GM13976 (cell line): ENCODE measurements at places on chromosomes 5 and 9.

DNA sequence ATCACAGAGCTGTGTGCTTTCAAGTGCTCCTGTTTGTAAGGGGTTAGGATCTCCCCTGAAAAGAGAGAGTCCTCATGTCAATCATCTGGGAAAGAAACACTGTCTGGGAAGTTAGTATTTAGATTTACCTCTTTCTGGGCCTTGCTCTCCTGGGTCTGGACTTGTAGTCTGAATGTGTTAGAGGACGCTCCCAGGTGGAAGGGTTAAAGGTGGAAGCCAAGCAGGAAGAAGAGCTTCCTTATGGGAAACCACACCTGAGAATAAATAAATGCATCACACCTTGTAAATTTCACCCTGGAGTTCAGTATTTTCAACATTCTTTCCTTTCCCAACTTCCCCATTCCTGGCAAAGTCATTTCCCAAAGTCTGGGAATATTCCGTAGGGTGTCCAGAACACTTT lies 1.3 kb downstream of the PLGRKT start:
- no peak for DNase-seq

DNA sequence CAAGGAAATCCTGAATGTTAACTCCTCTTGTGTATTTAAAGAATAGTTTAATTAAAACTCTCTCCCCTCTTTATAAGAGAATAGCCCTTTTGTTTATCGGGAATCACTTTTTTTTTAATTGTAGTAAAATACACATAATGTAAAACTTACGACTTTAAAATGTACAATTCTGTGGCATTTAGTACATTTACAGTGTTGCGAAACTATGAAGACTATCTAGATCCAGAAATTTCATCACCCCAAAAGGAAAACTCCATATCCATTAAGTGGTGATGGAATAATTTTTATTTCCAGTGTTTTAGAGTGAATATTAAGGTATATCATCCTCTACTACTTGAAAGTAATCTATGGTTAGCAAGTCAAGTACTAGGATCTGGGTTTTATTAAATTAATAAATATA lies 36.8 kb downstream of the KDM3B start:
- DNase-seq = no peak

GRCh38 chr5:141947316-141947715 lies 10.7 kb downstream of the PCDH12 start:
- DNase-seq = no peak

DNA sequence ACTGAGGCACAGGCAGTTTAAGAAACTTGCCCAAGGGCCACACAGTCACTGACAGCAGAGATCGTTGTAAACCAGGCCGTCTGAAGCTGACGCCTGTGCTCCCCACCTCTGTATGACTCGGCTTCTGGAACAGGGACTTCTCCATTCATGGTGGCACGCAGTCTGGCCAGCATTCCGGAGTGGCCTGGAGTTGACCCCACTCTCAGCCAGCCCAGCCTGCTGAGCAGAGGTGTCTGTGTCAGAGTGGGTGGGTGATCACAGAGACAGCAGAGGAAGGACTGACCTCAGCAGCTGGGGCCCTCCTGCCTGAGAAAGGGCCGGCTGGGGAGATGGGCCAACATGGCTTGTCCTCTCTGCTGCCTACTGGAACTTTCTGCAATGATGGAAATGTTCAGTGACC lies 12.6 kb downstream of the LRSAM1 start:
- DNase-seq = no peak

- peak; percentile 25 for DNase-seq
These were observed 286.7 kb downstream of the TLE4 start for GRCh38 chr9:79858508-79858907.

DNA sequence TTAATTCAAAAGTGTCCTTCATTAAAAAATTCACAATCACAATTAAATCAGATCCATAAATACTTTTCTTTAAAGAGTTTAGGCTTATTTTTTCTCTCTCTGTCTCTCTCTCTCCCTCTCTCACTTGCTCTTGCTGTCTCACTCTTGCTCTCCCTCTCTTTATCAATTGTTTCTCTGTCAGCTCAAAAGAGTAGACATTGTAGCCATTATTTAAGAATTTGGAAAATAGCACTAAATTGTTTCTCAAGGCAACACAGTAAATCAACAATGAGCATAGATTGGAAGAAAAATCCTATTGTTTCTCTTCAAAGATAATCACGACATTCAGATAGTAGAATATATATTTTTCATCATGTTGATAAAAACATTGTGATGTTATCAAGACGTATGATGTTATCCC lies 1114.0 kb downstream of the PTPRD start:
- DNase-seq = no peak

DNA sequence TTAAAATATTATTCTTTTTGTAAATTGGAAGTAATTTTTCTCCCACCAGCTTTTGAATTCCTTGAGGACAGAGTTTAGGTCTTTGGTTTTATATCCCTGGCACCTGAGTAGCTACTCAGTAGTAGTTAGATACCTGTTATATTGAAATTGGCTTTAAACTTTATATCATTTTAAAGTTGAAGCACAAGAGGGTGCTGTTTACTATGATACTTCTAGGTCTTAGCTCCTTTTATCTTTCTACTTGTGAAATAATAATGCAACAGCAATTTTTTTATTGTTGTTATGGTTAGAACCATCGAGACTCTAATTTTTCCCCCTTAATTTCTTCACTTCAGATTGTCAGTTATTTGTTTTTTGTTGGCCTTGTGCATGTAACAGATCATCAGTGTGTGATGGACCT lies 46.3 kb downstream of the AP3S1 start:
- DNase-seq = no peak

DNA sequence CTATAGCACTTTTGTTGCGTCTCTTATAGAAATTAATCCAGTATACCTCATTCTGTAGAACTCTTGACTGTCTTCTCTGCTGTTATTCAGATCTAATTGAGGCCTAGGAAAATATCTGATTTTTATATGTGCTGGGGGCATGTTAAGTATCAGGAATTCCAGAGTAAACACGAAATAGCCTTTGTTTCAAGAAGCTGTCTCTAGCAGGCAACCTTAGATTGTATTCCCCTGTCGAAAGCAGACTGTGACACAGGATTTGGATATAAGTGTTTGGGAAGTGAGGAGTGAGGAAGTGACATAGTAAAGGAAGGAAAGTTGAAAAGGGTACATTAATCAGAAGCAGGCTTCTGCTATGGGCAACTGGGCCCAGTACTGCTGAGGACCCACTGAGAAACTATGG lies 72.1 kb upstream of the RASA1 start:
- no peak for DNase-seq

DNA sequence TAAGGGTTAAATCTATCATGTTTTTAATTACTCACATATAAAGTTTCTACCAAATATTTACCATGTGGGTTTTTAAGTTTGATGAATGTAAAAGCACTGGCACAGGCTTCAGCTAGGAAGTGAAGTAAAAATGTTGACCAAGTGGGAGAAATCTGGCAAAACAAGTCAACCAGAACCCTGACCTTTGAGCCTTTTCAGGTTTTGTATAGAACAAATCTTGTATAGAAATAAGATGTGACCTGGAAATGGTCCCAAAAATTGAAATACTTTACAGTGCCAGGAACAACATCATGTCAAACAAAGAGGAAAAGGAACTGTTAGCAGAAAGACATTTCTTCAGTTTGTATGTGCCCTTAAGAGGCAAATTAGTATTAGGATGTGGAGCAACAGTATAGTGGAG lies 137.6 kb downstream of the CCDC192 start:
- DNase-seq = no peak

DNA sequence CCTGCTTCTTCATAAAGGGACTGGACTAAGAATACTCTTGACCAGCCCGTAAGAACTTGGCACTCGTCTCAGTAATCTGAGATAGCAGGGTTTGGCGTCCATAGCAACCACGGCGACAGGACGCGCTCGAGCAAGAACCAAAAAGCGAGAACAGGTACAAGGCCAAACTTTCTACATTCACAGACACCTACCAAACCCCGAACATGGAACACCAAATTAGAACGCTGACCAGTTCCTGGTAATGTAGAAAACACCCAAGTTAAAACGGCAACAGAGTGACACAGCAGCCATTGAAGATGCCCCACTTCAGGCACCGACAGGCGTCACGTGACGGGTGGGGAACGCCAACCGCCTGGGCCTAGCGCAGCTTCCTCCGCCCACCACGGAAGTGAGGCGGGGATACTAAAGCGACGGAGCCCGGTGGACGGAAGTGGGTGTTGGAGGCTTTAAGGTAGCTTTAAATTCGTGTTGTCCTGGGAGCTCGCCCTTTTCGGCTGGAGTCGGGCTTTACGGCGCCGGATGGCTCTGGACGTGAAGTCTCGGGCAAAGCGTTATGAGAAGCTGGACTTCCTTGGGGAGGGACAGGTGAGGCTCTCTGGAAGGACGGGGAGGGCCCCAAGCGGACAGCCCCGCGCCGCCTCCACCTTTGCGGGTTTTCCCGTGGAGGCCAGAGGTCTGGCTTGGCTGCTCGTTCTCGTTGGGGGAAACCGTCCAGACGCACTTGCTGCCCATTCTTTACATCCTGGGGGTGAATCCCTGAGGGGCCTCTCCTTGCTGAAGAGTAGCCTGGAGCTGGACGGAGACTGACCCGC lies at the start of gene CDK7:
Gene CDK7 (plus strand): TSS at position 430 of the 812 bp plus-strand sequence. CDS start 90 bp downstream, at position 520.
- peak; percentile 95 for DNase-seq

DNA sequence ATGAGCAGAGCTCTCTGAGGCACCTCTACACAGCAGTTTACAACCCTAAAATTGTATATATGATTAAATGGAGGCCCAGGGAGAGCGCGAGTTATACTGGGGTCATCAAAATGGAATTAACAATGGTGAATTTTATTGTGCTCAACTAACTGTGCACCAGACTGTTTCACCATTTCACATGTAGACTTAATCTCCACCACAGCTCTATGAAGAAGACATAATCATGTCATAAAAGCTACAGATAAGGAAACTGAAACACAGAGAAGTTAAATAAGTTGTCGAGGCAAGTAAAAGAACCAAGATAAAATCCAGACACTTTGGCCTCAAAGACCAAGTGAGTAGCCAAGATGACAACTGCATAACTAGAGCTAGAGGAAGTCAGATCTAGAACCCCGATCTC lies 1.5 kb downstream of the SH3TC2 start:
- DNase-seq = no peak

- no peak for DNase-seq
These were observed 326.6 kb upstream of the NREP start for GRCh38 chr5:112083623-112084022.

- DNase-seq = no peak
These were observed 33.3 kb upstream of the RAD23B start for GRCh38 chr9:107249665-107250285.

DNA sequence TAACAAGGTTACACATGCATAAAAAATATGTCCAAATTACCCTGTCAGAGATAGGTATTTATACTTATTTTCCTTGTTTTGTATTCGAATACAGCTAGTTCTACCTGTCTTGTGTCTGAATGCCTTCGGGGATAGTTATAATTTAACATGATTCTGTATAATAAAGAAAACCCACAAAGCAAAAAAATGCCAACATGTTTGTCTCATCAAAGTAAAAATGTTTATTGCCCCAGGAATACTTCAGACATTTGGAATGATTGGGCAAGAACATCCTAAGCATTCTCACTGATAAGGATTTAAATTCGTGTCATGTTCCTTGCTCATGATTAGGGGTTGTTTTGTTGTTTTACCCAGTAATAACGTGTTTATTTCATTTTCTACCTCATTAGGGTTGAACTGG lies 74.5 kb downstream of the DOCK8 start:
- DNase-seq = no peak

DNA sequence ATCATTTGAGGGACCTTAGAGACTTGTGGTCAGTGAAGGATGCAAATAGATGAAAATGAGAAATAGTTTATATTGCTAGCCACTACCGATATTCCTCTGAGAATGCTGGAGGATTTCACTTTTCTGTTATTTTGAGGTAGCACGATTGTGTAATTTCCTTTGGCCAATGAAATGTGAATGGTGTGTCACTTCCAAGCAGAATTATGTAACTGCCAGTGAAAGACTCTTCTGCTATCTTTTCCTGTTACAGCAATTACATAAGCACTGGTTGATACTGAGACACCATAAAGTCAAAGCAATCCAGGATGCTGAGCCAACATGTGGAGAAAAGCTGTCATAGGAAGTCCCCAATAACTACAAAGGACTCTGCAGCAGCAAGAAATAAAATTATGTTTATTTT lies 3.6 kb upstream of the PCDHA2 start:
- no peak for DNase-seq

DNA sequence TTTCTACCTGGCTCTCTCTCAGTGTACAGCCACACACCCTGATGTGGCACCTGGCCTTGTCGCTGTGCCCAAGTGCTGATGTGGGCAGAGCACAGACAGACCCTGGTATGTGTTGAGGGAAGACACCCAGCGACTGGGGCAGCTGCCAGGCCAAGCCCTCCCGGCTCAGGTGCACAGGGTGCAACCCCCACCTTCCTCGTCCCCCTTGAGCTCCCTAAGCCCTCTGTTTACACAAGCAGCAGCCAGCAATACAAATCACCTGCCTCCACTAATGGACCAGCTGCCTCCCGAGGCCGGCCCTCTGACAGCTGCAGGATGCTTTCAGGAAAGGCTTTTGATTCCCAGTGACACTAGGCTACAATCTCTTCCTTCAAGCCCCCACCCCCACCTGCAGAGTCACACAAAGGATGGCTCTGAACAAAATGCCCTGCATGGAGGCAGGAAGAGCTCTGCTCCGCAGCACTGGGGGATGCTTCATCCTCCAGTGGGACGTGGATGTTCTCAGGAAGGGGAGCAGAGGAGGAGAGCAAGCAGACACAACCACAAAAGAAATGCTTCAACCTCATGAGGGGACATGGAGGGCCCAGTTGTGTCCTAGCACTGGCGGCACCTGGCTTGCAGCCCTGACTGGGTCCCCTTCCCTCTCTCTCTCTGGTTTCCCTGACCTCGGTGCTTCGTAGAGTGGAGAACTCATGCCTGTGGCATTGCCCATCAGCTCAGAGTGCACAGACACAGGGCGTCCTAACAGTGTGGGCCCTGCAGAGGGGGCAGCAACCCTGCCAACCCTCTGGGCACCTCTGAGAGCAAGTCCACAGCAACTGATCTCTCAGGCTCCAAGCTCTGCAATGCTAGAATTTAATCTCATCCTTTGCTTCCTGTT lies 140.8 kb downstream of the BARX1 start:
- DNase-seq = peak; percentile 7
